ENCODE measurements at places on chromosomes 3 and 15.

GRCh38 chr3:135495891-135496290, 469.6 kb upstream of the PPP2R3A start:
- no peak for DNase-seq

- DNase-seq: no peak
These were observed 347 bp upstream of the C3orf62 start for GRCh38 chr3:49277383-49277775.

- DNase-seq: no peak
These were observed 103.6 kb downstream of the ARNT2 start for GRCh38 chr15:80507638-80508316.

DNA sequence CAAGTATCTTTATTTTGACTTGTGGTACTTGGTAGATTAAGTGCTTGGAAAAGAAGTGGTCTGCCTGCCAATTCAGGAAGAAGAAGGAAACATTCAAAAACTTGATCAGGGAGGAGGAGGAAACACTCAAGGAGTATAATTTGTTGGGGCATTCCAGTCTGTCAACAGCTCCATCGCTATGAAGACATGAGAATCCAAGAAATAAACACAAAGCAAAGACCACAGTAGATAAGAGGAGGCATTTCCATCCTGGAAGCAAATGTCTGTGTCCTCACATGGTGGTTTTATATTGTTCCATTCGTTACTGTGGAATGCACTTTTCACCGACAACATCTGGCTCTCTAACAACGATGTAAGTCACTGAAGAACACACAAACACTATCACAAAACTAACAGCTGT, 176.1 kb upstream of the FRMD4B start:
- DNase-seq: no peak

GRCh38 chr3:42118762-42119361, 27.7 kb downstream of the TRAK1 start:
- no peak for DNase-seq

GRCh38 chr15:65862682-65863081, 6.6 kb upstream of the RAB11A start:
- DNase-seq: peak; percentile 76

DNA sequence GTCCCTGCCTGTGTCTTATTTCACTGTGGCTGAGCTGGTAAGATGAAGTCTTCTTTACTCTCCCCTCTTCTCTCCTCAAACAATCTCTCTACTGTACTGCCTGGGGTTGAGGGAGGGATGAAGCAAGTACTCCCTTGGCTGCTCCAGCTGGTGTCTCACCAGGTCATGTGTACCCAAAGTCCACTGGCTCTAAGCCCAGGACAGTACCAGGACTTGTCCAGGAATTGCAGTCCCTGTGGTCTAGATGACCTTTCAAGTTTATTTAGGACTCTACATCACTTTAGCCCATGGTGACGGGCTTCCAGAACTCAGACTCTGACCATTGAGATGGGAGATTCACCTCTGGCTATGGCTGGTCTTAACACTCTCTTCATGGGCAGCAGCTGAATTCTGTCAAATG, 17.5 kb upstream of the SLC27A2 start:
- no peak for DNase-seq

- DNase-seq: no peak
These were observed 3.7 kb upstream of the SQOR start for GRCh38 chr15:45630917-45631691.

DNA sequence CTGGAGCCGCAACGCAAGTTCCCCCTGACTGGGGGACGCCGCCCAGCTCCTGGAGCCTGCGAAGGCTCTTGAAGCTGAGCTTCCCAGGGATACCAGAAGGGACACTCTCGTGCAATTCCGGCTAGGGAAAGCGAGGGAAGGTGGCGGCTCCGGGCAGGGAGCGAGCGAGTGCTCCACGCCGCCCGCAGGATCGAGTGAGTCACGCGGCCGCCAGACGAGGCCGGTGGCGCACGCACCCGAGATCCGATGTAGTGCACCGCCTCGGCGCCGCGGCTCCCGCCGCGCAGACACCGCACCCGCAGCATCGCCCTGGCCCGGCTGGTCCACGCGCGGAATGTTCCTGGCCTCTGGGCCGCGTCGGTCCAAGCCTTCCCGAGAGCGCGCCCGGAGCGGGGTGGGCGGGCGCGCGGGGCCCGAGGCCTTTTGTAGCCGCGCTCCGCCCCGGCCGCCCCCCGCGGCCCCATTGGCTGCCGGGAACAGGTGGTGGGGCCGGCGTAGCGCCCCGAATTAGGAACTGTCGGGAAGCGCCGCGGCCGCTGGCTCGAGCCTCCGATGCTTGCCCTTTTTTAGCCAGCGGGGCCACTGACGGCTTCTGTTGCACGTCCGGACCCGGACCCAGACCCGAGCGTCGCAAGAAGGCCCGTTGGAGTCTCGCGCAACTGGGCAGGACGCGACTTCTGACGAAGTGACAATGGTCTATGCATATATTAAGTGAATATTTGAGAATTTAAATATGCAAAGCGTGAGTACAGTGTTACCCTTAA, at the start of gene GATM:
Gene GATM (minus strand): TSS at position 396 of the 764 bp plus-strand sequence. CDS start 91 bp downstream, at position 305.
- no peak for DNase-seq

DNA sequence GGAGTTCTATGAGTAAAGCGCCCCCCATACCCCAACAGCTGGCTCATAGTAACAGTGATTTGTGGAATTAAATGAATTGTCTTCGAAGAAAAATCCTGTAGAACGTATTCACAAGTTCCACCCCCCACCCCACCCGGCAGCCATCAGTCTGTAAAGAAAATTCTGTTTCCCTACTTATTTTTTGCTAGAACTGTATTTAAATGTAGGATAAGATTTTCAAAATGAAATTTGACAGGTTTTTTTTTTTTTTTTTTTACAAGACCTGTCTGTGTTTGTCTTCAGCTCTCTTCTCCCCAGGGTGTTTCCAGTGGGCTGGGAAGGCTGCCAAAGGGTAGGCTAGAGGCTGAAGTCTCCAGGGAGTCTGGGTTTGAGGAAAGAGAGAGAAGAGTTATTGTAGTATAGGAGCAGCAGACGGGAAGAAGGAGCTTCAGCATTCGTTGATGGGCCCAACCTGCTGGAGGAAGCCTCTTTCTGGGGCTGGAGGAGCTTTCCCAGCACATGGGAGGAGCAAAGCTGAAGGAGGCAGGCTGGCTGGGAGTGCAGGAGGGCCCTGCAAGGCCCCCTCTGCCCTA, 130.6 kb upstream of the SEMA6D start:
- no peak for DNase-seq

DNA sequence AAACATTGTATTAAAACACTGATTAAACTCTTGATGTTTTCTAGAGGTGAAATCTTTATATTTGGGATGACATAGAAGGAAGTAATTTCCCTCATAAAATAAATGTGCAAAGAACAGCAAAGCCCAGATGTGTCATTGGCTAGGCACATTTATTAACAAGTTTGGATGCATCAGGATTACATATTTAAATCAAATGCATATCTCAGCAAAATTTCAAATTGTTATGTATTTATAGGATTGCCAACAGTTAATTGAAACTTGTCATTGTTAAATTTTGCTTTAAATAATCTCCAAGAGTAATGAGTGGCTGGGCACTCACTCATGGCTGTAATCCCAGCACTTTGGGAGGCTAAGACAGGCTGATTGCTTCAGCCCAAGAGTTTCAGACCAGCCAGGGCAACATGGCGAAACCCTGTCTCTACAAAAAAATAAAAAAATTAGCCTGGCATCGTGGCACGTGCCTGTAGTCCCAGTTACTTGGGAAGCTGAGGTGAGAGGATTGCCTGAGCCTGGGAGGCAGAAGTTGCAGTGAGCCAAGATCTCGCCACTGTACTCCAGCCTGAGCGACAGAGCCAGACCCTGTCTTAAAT, 28.2 kb downstream of the ARIH1 start:
- no peak for DNase-seq

DNA sequence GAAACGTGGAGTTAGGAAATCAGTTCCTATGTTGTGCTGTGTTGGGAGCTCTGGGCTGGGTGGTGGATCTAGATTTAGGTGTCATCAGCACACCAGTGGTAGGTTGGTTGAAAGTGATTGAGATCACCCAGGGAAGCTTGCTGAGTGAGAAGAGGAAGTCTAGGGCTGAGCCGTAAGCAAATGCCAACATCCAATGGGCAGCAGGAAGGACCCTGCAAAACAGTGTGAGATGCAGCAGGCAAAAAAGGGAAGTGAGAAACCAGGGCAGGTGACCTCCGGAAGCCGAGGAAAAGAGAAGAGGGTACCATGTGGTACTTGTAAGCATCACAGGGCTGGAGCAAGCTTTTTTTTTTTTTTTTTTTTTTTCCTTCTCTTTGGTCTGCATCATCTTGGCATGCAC, 15.9 kb upstream of the COPG1 start:
- no peak for DNase-seq

DNA sequence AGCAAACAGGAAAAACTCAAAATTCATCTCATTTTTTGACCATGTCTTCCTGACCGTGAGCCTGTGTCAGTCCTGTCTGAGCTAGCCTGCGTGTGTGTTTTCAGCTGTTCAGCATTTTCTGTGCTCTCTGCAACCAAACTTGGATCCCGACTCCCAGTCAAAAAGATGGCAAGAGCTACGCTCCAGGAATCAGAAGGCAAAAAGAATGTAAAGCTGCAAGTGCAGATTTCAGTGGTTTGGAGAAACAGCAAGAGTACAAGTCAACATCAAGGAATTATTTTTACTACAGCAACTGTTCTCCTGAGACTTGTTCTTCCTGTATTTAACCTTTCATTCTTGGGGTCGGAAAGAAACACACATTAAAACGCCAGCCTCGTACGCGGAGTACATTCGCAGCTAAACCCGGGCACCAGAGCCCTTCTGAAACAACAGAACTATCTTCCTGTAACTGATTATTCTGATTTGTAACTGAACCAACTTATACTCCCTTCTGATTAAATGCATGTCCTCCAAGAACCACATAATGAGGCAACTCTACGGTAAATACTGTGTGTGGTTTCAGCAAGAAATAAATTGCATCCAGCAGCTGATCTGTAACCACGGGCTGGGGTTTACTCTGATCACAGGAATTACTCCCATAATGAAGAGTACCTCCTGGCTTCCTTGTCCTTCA, 107.4 kb downstream of the LRIG1 start:
- peak; percentile 76 for DNase-seq

DNA sequence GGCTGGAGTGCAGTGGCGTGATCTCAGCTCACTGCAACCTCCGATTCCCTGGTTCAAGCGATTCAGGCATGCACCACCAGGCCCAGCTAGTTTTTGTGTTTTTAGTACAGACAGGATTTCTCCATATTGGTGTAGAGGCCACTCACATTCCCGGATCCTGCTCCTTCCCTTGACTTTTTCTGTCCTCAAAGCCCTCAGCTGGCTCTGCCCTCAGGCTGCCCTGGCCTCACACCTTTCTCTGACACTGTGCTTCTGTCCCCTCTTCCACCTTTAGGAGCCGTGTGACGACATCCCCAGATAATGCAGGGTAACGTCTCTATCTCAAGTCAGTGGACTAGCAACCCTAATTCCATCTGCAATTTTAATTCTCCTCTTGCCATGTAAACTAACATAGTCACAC, 8.6 kb upstream of the CYFIP1 start:
- no peak for DNase-seq

- no peak for DNase-seq
These were observed 223.6 kb downstream of the CACNA2D3 start for GRCh38 chr3:54345847-54346375.

DNA sequence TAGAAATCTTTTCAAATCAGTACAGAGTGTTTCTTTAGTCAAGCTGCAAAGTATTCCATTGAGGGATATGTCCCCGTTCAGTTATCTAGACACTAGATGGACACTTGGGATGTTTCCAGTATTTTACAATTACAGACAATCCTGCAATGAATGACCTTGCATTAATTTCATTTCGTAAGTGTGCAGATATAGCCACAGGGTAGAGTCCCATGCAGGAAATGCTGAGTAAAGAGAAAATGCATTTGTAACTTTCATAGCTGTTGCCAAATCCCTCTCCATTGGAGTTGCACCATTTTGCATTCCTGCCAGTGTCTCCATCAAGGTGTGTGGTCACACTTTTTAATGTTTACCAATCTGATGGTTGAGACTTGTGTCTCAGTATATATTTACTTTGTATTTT, 92.5 kb downstream of the LIPC start:
- no peak for DNase-seq

DNA sequence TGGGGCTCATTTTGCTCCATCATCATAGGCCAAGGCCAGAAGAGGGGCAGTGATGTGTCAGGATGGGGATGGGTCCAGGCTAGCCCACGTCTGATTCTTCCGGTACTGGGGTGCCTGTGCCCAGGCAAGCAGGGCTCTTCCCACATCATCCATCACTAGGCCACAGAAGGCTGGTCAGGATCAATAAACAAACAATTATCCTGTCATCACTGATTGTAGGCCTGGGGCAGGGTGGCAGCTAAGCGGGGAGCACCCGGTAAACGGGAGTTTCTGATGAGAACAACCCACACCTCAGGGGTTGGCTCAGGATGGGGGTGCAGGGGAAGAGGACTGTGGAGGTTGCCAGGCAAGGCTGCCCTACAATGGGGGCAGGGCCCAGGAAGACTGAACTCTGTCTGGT, 18.1 kb upstream of the CACNA2D2 start:
- no peak for DNase-seq

DNA sequence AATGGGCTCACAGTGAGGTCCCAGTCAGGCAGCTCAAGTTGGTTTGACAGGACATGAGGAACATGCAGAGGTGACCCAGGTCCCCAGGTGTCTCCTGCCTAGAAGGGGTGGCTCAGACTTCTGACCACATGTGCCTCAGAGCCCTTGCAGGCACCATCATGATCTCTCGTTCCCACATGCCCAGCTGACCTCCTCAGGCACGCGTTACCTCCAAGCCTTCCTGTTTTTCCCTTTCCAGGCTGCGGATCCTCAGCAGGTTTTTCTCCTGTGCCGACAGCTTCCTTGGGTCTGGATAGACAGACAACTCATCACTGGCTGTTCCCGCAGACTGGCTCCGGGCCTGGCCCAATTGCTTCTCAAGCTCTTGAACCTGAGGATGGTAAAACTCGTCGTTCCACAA, 30.4 kb downstream of the CCDC13 start:
- DNase-seq: no peak

- no peak for DNase-seq
These were observed 7.1 kb downstream of the NPTN start for GRCh38 chr15:73626072-73626471.

GRCh38 chr3:184619787-184620430, 58.3 kb downstream of the EPHB3 start:
- no peak for DNase-seq

DNA sequence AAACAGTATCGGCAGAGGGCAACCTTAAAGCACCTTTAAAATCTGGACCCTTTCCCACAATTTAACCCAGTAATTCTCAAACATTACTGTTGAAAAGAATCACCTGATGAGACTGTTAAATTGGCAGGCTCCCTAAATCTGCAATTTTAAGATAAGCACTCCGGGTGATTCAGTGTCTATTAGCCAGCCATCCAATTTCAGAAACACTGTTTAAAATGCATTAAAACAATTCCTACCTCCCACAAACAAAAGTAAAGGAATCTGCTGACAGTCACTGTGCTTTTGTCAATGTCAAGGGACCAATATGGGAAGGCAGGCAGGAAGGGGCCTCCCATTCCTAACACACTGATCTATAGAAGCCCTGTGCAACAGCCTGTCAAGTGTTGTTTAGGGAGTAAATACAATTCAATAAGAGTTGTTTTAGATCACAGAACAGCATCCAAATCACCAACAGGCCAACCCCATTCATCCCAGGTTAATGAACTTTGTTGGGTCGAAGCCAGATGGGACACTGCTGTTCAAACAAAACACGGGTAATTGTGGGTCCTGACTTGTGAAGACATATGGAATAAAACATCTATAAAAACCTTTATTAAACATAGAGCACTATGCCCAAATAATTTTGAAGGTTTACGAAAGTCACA, 21.4 kb downstream of the SIAH2 start:
- DNase-seq: no peak
